ENCODE measurements at places on chromosomes 5 and 9.

DNA sequence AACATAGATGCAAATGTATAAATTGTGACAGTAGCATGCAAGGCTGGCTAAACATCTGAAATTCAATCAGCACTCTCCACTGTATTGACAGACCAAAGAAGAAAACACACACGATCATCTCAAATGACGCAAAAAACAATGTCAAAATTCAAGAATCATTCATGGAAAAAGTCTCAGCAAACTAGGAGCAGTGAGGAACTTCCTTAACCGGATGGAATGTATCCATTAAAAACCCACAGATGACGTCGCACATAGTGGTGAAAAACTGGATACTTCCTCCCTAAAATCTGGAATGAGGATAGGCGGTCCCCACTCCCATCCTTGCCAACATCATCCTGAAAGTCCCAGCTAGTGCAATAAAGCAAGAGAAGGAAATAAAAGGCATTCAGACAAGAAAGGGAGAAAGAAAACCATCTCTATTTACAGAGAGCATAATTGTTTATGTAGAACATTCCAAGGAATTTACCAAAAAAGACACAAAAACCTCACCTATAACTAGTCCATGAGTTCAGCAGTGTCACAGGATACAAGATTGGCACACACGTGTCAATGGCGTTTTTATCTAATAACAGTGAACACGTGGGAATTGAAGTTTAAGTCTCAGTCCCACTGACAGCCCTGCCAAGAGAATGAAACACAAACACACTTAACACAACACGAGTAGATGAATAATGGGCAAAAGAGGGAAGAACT is 14.1 kb upstream of the CEP72 start:
- DNase-seq, result no peak

DNA sequence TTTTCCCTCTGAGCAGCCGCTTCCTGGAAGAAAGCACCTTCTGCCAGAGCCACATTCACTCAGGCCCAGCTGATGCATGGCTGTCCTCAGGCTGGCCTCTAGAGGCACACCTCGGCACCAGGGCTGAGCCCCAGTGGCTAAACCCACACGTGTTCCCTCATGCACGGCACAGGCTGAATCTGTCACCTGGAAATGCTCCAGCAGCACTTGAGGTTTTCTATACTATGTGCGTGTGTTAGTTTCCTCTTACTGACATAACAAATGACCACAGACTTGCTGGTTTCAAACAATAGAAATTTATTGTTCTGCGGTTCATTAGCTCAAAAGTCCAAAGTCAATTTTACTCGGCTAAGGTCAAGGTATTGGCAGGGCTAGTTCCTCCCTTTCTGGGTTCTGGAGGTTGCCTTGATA is 141.4 kb downstream of the LRRC70 start:
- DNase-seq, result no peak

- no peak for DNase-seq
Measured at GRCh38 chr5:76467216-76467615, 64.1 kb downstream of the IQGAP2 start.

DNA sequence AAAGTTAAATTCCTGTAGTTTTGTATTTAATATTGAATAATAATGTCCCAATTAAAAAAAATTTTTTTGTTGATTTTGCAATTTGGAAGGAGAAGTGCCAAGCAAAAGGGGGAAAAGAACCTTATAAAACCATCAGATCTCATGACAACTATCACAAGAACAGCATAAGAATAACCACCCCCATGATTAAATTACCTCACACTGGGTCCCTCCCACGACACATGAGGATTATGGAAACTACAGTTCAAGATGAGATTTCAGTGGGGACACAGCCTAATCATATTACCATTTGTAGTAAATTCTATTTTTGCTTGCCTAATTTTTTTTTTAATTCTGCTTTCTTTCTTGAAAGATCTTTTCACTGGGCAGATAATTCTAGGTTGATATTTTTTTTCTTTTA is 33.4 kb upstream of the FCHO2 start:
- no peak for DNase-seq

- DNase-seq, result peak; percentile 44
Measured at GRCh38 chr9:13279284-13280141, at the start of gene MPDZ. TSS of gene MPDZ (minus strand) at chr9:13279692. CDS start at chr9:13250315, 29,377 bp downstream.

DNA sequence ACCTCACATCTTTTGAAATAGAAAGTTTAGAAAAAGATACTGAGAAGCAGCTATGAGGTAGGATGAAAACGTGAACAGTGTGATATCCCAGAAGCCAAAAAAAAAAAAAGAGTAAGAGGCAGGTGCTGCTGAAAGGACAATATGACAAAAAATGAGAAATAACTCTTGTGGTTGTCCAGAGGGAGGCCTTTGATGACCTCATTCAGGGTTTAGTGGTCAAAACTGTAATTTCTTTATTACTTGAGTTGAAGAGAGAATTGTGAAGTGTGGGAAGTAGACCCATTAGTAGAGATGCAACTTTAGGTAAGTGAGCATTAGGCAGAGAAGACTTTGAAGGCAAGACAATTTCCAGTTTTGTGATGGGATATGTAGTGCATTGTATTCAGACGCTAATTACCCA is 1306.3 kb upstream of the ACO1 start:
- DNase-seq, result no peak
